ENCODE measurements at places on chromosomes 11 and 22. TPM values are rescaled to one million over a fixed set of nuclear protein-coding genes. Genes with fewer than 3 reads are reported as not detected.

GRCh38 chr22:48644997-48645396 is 1182.7 kb downstream of the BRD1 start:
- DNase-seq: no peak

Gene PGR
- 0.16 TPM for total RNA-seq

Gene ROBO3
- total RNA-seq: 4.2 TPM

- DNase-seq: no peak
These were observed 111.8 kb downstream of the CTNND1 start for GRCh38 chr11:57873196-57873911.

- no peak for DNase-seq
These were observed 24.7 kb downstream of the PAMR1 start for GRCh38 chr11:35500744-35501143.

Gene ACTN3
- not detected for total RNA-seq

Gene NUP98
- total RNA-seq: 72.1 TPM

GRCh38 chr11:16973338-16973964 is 40.8 kb downstream of the PLEKHA7 start:
- no peak for DNase-seq

DNA sequence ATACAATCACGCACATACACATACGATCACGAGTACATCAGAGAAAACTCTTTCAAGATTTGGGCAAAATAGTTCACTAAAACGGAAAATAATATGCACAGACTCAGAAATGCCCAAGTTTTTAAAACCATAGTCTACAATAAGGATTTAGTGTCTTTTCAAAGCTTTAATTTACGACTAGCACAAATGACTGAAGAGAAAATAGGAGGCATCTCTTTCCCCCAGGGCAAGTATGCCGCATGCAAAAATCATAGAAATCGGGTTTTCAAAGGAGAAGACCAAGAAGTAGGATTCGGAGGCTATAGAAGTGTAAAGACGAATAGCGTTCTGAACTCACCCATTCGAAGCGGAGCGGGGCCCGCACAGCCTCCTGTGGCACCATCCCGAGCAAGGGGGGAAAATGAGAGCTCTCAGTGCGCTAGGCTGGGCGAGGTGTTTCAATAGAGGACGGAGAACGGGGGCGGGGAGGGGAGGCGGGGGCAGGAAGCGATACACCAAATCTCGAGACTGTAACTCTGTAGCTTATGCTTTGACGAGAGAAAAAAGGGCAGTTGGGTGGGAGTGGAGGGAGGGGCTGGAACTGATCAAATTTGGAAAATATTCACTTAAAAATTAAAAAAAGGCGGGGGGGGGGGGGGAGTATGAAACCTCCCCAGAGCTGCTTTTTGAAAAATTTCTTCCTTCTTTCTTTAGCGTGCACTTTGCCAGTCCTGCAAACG is 15.8 kb downstream of the BLID start:
- DNase-seq: peak; percentile 50

- no peak for DNase-seq
These were observed 264.2 kb upstream of the PITPNB start for GRCh38 chr22:28183078-28183860.

Gene RAC2
- total RNA-seq: not detected

GRCh38 chr11:67648140-67648795 is 2.3 kb downstream of the ACY3 start:
- DNase-seq: no peak

DNA sequence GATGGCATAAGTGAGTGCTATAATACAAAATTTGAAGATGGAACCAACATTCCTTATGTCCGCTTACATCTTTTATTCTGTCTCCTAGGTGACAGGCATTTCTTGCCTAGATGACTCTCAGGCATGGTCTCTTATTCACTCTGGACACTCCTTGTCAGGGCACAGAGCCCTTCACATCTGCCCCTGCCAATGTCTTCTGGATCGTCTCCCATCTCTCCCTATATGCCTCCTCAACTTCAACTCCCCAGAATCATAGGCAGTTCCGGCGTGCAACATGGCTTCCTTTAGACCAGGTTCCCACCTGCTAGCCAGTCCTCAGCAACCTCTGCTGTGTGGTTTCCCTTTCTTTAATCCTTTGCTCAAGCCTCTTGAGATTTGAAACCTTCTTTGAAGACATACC is 300.9 kb downstream of the TENM4 start:
- no peak for DNase-seq

Gene OR52N4
- not detected for total RNA-seq

Gene UBQLNL
- total RNA-seq: not detected

- DNase-seq: no peak
These were observed 97.8 kb downstream of the ALX4 start for GRCh38 chr11:44212128-44212527.

Gene CHRM1
- 12.3 TPM for total RNA-seq

DNA sequence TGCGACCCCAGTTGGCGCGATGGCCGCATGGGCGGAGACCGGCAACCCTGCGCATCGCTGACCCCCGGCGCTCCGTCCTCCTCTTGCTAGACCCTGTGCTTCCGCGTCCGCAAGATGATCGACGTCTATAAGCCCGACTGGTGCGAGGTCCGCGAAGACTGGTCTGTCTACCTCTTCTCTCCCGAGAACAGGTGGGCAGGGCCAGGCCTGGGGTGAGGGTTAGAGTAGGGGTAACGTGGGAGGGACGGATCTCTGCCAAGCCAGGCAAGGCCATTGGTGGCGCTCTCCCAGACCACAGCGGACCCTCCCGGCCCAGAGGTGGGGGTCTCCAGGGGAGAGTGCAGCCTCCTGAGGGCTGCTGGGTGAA is 92.1 kb downstream of the CACNA1I start:
- DNase-seq: no peak

GRCh38 chr11:65008016-65008415 is 5.9 kb upstream of the ARL2 start:
- DNase-seq: no peak

GRCh38 chr11:28457481-28458065 is 349.4 kb downstream of the METTL15 start:
- no peak for DNase-seq

DNA sequence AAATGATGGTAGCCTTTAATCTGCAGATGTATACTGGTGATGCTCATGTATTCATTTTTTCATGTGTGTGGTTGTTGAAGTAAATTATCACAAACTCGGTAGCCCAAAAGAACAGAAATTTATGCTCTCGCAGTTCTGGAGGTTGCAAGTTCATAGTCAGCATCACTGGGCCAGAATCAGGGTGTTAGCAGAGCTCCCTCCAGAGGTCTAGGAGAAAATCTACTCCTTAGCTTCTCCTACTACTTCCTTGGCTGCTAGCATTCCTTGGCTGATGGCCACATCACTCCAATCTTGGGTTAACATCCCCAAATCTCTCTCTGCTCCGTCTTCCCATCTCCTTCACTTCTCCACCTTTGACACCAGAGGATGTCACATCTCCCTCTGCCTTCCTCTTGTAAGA is 45.3 kb upstream of the GALNT18 start:
- DNase-seq: no peak

- no peak for DNase-seq
These were observed 24.9 kb downstream of the CD44 start for GRCh38 chr11:35163702-35164496.

Gene DGKZ
- total RNA-seq: 33.5 TPM

DNA sequence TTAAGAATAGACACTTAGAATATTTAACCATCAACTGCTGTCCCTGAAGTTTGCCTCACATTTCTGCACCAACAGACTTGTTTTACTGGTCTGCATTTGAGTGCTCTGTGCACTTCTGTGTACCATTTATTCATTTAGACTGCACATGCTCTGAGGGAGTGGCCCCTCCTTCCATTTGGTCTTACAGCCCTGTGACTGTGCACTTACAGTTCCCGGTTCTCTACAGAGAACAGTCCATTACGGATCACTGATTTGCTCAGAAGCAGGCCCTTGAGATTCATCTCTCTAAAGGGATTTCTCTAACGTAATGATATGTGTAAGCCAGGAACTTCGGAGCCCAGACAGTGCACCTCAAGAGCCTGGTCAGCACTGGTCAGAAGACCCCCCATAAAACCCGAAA is 247.3 kb upstream of the BLID start:
- no peak for DNase-seq

GRCh38 chr11:34431979-34432378 is 6.8 kb upstream of the CAT start:
- no peak for DNase-seq

GRCh38 chr11:82981852-82982251 is 80.3 kb downstream of the DDIAS start:
- no peak for DNase-seq

DNA sequence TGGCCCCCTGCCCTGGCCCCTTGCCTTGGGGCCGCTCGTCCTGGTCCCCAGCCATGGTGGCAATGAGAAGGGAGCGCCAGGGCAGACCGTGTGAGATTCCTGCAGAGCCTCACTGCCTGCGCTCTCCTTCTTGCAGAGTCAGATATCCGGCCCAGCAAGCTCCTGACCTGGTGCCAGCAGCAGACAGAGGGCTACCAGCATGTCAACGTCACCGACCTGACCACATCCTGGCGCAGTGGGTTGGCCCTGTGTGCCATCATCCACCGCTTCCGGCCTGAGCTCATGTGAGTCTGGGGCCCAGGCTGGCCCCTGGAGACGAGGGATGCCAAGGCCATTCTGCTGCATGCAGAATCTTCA is 114.1 kb downstream of the MICAL2 start:
- no peak for DNase-seq

Gene LGR4
- total RNA-seq: 19.0 TPM

DNA sequence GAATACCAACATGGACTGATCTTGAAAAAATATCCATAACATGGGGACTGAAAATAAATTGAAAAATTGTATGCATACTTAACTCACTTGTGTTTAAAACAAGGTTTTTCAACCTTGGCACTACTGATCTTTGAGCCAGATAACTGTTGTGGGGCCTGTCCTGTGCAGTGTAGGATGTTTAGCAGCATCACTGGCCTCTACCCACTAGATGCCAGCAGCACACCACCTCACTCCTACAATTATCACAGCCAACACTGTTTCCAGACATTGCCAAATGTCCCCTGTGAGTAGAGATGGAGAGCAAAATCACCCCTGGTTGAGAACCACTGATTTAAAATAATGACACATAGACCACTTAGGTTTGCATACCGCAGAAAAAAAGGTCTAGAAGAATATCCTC is 45.0 kb upstream of the SLC1A2 start:
- DNase-seq: no peak

GRCh38 chr22:35324762-35325161 is 25.1 kb downstream of the TOM1 start:
- no peak for DNase-seq

Gene DKK3
- 185 TPM for total RNA-seq

- no peak for DNase-seq
These were observed 150.2 kb upstream of the ARHGAP20 start for GRCh38 chr11:110862407-110862806.

GRCh38 chr11:116895048-116895757 is 57.8 kb upstream of the APOA1 start:
- no peak for DNase-seq

Gene OAF
- 1.4 TPM for total RNA-seq

- no peak for DNase-seq
These were observed 89.1 kb downstream of the SWAP70 start for GRCh38 chr11:9753021-9753420.

- DNase-seq: no peak
These were observed 37.7 kb upstream of the SPON1 start for GRCh38 chr11:13924801-13925327.

GRCh38 chr11:2825889-2826678 is 59.5 kb downstream of the CDKN1C start:
- no peak for DNase-seq

DNA sequence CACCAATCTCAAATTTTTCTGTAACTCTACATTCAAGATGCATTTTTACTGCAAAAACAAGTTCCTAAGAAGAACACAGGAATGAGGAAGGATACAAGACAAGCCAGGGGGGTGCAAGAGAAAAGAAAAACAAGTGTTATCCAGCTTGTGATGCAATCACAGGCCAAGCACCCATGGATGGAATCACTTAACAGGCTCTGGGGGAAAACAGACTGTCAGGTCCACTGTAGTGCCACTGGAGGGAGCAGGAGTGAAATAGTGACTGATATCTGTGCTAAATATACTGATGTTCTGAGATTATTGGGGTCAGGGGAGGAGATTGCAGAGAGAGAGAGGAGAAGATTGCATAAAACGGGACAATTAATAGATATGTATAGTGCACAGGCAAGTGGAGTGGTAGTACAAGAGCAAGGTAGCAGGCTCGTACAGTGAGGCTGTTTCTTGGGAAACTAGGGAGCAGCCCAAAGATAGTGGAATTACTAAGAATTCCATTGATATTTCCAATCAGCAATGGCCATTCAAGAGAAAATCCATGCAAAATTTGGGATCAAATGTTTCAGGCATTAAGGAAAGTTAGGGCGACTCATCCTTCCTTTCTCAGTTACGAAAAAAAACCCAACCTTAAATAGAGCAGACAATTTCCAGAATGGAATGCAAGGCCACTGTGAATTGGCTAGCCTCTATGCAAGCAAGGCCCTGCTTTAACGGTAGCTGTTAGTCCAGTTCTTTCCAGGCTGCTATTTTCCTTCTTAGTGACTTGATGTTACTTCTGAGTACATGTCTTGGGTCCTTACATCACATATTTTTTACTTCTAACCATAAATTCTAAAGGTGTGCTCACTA is 52.2 kb upstream of the CEP126 start:
- DNase-seq: no peak

- no peak for DNase-seq
These were observed 161.2 kb downstream of the CTTN start for GRCh38 chr11:70559516-70559915.

DNA sequence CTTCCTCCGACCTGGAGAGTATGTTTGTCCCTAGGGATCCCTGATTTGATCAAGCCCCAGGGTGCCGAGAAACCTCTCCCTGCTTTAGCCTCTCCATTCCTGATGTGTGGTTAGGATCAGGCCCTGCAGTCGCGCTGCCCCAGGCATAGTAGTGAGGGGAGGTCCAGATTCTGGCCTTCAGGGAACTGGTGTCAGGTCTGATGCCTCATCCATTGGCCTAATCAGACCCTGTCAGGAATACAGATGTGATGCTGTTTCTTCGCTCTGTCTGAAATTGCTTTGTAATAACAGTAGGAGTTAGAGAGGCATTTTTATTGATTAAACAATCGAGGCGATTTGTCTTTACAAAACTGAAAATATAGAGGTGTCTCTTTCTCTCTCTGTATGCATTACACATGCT is 75.2 kb downstream of the GRIK4 start:
- no peak for DNase-seq

Gene RASD2
- 1.1 TPM for total RNA-seq

Gene RIMBP3B
- 0.62 TPM for total RNA-seq

Gene TRIM51
- not detected for total RNA-seq

Gene TNNI2
- total RNA-seq: 0.62 TPM

Data from occipital lobe (tissue), 3 donors.